ENCODE measurements at places on chromosomes 7 and 10.
A peak's percentile ranks its signal among the peaks of the same experiment; 100 is the strongest.

- DNase-seq: no peak
Observed at GRCh38 chr10:128103229-128103714, 23.0 kb downstream of the MKI67 start.

GRCh38 chr10:51103554-51104217 lies 29.4 kb downstream of the PRKG1 start:
- no peak for DNase-seq

DNA sequence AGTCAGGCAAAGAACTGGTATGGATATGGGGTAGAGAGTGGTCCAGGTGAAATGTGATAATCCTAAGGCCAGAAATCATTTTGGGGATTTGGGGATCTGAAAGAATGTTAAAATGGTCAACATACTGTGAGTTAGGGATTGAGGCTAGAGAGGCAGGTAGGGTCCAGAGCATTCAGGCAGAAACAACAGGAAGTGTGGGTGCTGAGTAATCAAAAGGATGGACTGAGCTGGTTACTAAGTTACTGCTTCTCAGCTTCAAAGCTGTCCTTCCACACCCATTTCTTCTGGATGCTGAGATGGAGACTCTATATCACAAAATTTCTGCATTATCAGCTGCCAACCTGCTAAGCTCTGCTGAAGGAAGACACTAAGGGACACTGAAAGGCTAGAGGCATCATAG lies 30.6 kb upstream of the PRKCQ start:
- DNase-seq: no peak

DNA sequence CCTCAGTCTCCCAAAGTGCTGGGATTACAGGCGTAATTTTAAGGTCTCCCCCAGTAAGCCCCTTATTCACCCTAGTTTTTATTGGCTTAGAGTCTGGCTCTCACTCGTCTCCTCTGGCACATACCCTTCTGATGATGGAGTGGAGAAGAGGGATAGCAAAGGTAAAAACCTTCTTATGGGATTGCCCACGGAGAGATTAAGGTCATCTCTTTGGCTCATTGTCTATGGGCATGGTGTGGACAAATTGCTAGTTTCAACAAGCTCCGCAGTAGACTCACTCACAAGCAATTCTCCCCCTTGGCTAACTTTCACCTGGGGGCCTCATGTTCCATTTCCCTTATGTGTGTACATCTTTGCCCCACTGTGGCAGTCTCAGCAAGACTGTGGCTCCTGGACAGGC lies 22.4 kb upstream of the TSGA13 start:
- no peak for DNase-seq

GRCh38 chr7:35799846-35800717 lies 775 bp upstream of the SEPTIN7 start:
- peak; percentile 89 for DNase-seq

- no peak for DNase-seq
Observed at GRCh38 chr10:75089634-75090033, 21.8 kb upstream of the SAMD8 start.

DNA sequence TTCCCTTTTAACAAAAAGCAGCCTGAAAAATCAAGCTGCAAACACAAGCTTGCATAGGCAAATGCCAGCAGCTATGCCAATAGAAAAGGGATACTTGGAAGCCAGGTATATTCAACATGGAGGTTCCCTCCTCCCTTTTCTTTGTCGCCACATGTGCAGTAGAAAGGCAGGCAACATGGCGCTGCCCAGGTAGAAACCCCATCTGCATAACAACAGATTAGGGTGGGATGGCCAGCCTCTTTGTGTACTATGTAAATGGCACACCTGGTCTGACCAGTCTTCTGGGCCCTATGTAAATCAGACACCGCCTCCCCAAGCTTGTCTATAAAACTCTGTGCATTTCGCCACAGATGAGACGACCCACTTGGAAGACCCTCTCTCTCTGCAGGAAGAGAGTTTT lies 58.1 kb downstream of the CCDC3 start:
- no peak for DNase-seq

- DNase-seq: no peak
Observed at GRCh38 chr10:14740684-14741247, 33.9 kb downstream of the FAM107B start.

DNA sequence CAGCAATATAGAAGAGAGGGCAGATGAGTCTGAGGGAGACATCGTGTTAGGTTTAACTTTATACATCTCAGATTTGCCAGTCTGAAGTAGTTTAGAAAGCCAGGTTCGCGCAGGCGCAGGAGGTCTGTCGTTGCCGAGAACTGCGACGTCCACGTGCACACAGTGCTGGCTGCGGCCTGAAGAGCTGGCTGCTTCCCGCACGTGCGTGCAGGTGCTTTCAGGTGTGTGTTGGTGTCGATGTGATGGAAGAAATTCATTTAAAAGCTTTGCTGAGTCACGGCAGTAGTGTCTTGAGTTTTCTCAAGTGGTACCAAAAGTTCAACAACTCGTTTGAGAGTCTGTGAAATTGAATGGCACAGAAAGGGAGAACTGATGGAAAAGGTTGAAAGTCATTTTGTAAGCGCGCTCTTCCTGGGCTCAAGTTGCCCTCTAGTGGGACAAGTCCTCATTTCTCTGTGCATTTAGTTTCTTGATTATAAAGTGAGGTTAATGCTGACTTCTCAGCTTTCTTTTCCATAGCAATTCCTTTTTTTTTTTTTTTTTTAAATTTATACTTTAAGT lies 18.6 kb downstream of the WDR37 start:
- DNase-seq: peak; percentile 3

DNA sequence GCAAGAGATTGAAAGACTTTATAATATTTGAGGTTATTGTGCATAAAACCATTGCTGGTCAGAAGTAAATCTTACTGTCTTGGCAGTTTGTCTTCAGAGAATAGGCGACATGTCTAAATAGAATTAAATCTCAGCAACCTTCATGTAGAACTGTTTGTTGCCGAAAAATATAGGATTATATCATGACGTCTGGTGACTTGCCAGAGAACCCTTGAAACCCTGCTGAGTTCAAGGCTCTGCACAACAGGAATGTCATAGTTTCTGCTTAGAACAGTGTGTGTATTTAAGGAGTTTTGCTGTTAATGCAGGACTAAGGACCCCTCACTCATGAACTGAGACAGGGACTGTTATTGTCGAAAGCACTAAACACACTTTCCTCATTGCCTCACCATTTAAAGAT lies 206.4 kb upstream of the ETV1 start:
- no peak for DNase-seq

- no peak for DNase-seq
Observed at GRCh38 chr10:71631007-71631861, 88.3 kb downstream of the C10orf105 start.

GRCh38 chr7:101594790-101595189 lies 34.3 kb downstream of the MYL10 start:
- no peak for DNase-seq

- DNase-seq: no peak
Observed at GRCh38 chr10:33809732-33810131, 475.3 kb upstream of the NRP1 start.

- no peak for DNase-seq
Observed at GRCh38 chr7:121069346-121070100, 81.0 kb downstream of the CPED1 start.

- no peak for DNase-seq
Observed at GRCh38 chr7:139827042-139827441, 2.0 kb upstream of the TBXAS1 start.

DNA sequence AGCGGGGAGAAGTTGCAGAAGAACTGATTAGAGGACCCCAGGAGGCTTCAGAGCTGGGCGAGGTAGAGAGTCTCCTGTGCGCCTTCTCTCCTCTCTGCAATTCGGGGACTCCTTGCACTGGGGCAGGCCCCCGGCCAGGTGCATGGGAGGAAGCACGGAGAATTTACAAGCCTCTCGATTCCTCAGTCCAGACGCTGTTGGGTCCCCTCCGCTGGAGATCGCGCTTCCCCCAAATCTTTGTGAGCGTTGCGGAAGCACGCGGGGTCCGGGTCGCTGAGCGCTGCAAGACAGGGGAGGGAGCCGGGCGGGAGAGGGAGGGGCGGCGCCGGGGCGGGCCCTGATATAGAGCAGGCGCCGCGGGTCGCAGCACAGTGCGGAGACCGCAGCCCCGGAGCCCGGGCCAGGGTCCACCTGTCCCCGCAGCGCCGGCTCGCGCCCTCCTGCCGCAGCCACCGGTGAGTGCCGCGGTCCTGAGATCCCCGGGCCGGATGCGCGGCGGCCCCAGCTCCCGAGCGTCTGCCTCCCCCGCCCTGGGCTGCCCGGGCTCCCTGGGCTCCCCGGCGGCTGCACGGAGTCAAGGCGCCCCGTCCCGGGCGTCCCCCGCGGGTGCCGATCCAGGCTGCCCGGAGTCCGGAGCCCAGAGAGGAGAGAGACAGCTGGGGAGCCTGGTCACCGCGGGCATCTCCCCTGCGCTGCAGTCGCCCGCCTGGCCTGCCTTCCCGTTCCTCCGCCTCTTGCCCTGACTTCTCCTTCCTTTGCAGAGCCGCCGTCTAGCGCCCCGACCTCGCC lies at the start of gene PLAU:
Gene PLAU (plus strand): TSS at position 369 of the 789 bp plus-strand sequence. CDS start 424 bp downstream, outside the sequence.
- no peak for DNase-seq

- DNase-seq: no peak
Observed at GRCh38 chr10:102436312-102436711, 3.9 kb upstream of the CUEDC2 start.

DNA sequence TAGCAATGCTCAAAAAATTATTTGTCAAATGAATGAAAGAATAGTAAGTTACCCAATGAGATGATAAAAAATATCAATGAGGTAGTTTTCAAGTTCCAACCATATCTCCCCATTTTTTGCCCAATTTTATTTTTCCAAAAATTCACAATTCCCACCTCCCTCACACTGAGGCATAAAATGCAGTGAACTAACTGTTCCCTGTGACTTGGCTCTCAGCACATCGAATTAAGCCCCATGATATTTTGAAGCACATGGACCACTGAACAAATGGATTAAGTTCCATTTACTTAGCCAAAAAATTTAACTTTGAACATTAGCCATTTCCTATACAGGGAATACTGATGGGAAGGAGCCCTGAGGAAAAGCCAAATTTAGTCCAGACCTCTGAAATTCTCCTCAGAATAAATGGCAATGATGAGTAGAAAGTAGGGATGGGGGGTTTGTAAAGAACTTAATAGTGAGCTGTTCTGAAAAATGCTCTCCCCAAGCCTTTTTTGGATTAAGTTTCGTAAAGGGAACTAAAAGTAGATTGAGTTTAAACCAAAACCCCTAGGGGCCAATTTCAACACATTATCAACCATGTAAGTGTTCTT lies 166.3 kb upstream of the GRM3 start:
- no peak for DNase-seq

GRCh38 chr10:98226508-98227144 lies 41.4 kb downstream of the LOXL4 start:
- DNase-seq: no peak
